ENCODE measurements at places on chromosomes 3 and 15.

DNA sequence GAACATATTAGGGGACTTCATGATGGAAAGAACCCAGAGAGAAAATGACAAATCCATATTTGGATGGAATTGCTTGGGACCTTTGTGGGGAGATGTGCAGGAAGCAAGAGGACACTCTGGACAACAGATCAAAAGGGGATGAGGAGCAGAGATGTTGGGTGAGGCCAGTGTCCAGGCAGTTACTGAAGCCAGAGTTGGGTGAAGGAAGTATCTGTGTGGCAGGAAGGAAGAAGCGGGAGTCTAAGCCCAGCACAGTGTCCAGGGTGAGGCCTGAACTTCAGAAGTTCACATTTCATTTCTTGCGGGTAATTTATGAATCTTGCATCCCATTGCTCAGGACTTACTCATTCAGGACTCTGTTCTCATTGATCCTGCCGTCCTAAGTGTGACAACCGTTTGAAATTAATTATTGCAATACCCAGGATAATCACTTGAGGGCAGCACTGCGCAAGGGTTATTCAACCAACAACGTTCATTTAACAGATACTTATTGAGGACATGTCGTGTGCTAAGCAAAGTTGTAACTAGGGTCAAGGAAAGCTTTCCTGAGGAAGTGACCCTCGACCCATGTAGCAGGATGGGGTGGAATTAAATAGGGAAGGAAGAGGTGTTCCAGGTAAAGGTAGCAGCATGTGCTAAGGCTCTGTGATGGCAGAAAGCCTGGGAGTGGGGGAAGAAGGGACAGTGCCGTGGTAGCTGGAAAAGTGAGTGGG is 61.3 kb upstream of the CMTM8 start:
- DNase-seq, result no peak

DNA sequence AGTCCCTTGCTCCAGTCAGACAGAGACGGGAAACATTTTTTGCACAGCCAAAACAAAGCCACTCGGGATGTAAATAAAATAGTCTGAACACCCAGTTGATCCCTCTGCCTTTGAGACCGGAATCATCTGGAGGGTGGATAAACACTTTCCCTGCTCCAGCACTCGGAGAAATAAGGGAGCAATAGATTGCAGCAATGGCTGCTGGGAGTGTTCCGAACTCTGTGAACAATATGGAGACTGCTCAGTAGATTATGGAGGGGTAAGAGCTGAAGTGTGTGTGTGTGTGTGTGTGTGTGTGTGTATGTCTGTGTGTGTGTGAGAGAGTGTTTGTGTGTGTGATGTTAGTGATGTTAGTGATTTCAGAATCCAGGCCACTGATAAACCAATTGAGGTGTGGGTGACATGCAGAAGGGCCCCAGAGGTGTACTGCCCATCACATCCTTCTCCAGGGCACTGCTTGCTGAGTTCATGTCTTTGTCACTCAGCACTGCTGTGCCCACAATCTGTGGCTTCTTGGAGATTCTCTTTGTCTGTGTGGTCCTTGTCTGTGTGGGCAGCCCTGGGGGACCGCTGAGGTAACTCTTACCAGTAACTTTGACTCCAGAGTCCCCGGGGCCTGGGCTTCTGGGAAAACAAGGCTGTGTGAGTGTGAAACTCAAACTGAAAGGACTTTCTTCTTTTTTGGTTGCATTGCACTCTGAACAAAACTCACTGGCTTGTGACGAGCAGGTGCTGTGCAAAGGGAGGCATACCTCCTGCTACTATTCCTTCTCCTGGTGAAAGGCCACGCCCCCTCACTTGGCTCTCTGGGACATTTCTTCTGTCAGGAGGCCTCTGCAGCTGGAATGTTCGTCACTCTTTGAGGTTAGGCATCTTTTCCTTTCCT is 23.0 kb downstream of the CRYGS start:
- DNase-seq, result no peak

GRCh38 chr3:58464866-58465265 is 27.0 kb upstream of the KCTD6 start:
- no peak for DNase-seq

GRCh38 chr15:31353931-31354330 is 27.3 kb downstream of the KLF13 start:
- no peak for DNase-seq

DNA sequence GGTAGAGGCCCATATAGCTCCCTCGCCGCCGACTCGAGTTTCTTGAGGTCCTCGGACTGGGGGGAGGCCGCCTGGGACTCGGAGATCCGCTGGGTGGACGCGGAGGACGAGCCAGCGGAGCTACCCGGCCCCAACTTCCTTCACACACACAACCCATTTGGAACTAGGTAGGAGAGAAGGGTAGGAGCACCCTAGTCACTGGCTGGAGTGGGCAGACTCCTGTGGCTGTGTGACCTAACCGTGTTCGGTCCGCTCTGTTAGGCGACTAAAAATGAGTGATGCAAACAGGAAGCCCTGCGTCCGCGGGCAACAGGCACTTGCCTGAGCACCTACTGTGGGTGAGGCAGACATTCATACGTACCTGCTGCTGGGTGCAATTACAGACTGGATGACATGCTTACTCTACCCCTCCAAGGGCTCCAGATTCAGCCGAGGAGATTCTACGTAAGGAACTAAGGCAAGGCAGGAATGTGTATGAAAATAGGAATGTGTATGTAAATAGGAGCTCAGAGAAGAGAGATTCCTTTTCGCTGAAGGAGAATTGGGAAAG is 4.6 kb upstream of the SIN3A start:
- DNase-seq, result no peak

DNA sequence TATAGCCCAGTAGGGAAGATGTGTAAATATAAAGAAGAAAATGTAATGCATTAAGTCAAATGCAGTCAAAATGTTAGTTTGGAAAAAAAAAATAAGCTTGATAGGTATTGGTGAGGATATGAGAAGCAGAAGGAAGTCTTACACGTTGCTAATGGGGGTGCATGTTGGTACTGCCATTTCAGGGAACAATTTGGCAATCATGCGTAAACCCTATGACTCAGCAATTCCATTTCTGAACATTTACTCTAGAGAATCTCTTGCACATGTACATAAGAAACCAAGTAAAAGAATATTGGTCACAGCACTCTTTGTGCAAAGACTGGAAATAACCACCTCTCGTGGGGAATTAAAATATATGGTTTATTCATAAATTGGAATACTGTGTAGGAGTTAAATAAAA is 35.5 kb upstream of the TIMP4 start:
- no peak for DNase-seq

- DNase-seq, result no peak
Observed at GRCh38 chr3:179949412-179949811, 87.3 kb downstream of the PEX5L start.

GRCh38 chr3:29331456-29332194 is 50.8 kb downstream of the RBMS3 start:
- DNase-seq, result no peak

DNA sequence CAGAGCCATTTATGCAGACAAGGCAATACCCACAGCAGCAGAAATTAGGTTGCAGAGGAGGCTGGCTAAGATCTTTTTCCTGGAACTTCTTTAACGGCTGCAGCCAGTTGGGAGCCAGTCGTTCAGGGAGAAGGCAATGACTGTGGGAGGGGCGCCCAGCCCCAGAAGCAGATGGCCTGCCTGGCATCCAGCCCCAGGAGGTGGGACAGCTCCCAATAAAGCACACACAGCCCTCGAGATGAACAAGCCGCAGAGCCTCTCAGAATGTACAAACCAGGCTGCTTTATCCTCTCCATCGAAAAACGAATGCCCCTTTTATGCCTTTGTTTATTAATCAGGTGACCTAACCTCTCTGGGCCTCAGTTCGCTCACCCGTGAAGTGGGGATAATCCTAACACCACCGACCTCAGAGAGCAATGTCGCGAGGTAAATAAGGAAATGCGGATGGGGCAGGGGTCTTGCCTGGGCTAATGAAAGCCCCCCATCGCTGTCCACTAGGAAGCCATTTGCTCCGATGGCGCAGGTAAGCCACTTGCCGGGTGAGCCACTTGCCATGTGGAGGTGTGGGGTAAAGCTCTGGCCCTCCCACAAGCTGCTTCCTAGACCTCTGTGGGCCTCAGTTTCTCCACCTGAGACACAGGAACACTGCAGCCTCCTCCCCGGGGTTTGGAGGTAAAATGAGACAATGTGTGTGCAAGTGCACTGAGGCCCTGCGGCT is 35.8 kb downstream of the MGLL start:
- DNase-seq, result no peak

- DNase-seq, result no peak
Observed at GRCh38 chr15:36362509-36362915, 216.9 kb upstream of the CDIN1 start.

- DNase-seq, result no peak
Observed at GRCh38 chr3:31106204-31106603, 211.7 kb upstream of the GADL1 start.

DNA sequence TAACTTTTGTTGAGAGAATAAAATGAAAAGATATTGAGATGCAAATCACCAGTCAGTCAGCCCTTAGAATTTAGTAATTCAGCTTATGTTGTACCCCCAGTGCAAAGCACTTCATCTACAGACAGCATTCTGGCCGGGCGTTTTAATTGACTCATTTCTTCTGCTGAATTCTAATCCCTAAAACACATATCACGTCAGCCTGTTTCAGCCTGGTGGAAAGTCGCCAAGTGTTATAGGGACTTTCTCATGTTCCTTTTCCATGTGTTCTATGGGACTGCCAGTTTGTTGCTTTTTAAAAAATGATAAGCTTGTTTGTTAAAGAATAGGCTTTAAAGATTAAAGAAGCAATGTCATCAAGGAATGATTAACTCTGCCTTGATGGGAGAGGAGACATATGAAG is 169.7 kb upstream of the BFSP2 start:
- DNase-seq, result no peak
